ENCODE measurements at places on chromosomes 4 and X.
A peak's percentile ranks its signal among the peaks of the same experiment; 100 is the strongest.

DNA sequence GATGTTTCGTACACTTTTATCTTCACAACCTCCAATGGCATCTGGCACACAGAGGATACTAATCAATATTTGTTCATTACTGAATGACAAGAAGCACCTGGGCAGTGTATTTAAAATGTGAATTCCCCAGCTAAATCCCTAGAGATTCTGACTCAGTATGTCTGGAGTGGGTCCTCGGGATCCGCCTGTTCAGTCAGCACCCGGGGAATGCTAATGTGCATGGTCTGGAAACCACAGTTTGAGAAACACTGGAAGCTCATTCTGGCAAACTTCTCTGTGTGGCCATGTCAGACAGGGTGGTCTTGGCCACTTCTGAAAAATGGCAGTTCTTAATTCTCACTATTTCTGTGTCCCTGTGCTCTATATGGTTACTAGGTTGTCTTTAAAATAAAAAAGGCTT is 138.8 kb upstream of the VCX start:
- DNase-seq = no peak

- peak; percentile 43 for DNase-seq
These were observed 202.5 kb upstream of the MAB21L2 start for GRCh38 chr4:150379454-150379853.

GRCh38 chr4:21733894-21734630 is 214.5 kb downstream of the KCNIP4 start:
- no peak for DNase-seq

DNA sequence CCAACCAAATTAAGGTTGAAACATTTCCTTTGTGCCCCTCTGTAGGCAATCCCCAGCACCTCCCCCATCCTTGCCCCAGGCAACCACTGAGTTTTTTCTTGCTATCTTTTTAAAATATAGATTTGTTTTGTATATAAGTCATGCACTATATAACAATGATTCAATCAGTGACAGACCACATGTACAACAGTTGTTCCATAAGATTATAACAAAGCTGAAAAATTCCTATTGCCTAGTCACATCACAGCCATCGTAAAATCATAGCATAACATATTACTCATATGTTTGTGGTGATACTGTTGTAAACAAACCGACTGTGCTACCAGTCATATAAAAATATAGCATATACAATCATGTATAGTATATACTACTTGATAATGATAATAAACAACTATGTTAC is 211.9 kb upstream of the NRK start:
- no peak for DNase-seq

DNA sequence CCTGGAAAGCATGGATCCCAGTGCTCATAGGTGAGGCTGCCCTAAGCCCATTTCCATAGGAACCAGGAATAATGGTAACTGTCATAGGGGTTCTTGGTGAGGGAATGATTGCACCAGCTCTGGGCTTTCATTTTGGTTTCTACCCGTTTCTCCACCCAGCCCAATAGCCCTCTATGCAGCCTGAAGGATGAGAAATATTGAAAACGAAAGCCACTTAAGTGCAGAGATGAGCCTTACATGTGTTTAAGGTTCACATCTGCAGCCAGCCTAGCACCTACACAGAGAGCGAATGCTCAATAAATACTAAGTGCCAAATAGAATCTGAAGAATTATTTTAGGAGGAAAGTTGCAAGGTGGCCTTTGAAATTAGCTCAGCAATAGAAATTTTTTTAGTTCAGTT is 60.4 kb downstream of the MCF2 start:
- no peak for DNase-seq

DNA sequence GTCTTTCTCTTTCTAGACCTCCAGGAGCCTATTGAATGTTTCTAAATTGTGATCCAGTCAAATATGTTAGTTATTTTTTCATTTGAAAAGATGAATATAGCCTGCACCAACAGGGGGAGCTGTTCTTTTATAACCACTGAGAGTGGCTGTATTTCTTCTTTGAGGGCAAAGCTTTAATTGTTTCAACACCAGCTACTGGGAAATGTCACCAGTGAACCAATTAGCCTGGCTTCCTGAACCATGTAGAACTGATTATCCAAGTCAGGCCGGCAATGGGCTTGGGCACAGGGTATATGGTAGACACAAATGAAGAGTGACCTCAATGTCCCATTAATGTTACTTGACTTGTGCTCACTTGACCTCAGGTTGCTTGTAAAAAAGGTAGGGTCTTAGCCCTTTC is 4.8 kb upstream of the DAPP1 start:
- no peak for DNase-seq

GRCh38 chr4:150336676-150337412 is 245.1 kb upstream of the MAB21L2 start:
- no peak for DNase-seq

DNA sequence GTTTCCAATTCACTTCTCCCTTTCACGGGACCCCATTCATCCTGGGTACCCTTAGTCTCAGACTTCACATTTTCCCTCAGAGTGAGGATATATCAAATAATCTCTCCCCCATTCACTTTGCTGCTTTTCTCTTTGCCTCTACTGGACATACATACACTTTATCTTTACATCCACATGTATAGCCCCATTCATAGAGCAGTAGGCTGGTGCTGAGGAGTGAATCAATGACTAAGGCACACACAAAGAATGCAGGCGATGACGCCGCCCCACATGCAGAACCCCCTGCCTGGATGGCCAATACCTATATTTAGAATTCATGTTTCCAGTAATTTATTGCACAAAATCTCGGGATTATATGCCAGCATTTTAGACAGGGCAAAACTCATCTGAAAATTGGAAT is 554.3 kb upstream of the TENM3 start:
- DNase-seq = no peak

DNA sequence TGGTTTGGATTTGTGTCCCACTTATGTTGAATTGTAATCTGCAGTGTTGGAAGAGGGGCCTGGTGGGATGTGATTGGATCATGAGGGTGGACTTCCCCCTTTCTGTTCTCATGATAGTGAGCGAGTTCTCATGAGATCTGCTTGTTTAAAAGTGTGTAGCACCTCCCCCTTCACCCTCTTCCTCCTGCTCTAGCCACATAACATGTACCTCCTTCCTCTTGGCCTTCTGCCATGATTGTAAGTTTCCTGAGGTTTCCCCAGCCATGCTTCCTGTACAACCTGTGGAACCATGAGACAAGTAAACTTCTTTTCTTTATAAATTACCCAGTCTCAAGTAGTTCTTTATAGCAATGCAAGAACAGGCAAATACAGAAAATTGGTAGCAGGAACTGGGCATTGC is 138.7 kb downstream of the INPP4B start:
- no peak for DNase-seq

GRCh38 chrX:74250574-74250973 is 53.4 kb upstream of the ZCCHC13 start:
- DNase-seq = no peak

GRCh38 chrX:32520789-32521188 is 690.6 kb downstream of the DMD start:
- DNase-seq = no peak

- DNase-seq = no peak
These were observed 474.2 kb downstream of the GBA3 start for GRCh38 chr4:23166919-23167318.

DNA sequence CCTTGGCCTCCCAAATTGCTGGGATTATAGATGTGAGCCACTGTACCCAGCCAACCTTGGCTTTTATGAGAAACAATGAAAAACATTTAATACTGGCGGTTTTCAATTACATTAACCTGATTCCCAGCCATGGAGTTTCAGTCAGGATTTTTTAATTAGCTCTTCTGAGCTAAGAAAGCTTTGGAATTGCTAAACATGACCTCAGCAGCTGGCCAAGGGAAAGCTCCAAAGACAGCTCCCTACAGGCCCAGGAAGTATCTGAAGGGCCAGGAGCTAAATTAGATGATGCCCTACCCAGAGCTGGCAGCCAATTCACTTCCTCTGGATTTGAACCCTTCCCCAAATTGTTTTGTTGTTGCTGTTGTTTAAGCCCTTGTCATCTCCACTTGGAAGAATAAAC is 26.5 kb upstream of the FUNDC1 start:
- DNase-seq = no peak

All from pulmonary artery endothelial cell (primary cell).